Glutamatergic neuron (in vitro differentiated cells): ENCODE measurements at places on chromosomes 5 and 9.

DNA sequence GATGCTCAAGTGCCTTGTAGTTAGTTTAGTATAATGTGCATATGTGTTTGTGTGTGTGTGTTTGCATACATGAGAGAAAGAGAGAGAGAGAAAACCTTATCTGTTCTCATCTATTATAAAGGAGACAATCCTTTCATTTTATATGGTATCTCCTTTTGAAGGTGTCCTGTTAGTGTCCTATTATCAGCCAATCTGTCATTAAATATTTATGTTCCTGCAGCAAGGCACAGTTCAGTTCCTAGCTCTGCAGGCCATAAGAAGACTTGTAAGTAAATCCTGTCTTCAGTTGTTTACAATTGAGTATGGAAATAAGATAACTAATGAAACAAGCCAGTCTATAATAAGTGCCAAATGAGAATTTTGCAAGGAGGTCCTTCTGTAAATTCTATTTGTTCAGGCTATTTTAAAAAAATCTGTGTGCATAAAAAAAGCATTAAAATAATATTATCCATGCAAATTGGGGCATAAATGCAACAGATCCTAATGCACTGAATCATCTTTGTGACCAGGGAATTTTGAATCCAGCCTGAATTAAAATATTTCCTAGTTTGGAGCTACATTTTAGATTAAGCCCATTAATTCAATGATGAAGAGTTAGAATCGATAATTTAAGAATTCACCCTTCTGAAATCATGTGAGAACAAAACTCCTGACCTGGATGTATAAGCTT, 18.1 kb downstream of the MAP1B start:
- DNase-seq = no peak

DNA sequence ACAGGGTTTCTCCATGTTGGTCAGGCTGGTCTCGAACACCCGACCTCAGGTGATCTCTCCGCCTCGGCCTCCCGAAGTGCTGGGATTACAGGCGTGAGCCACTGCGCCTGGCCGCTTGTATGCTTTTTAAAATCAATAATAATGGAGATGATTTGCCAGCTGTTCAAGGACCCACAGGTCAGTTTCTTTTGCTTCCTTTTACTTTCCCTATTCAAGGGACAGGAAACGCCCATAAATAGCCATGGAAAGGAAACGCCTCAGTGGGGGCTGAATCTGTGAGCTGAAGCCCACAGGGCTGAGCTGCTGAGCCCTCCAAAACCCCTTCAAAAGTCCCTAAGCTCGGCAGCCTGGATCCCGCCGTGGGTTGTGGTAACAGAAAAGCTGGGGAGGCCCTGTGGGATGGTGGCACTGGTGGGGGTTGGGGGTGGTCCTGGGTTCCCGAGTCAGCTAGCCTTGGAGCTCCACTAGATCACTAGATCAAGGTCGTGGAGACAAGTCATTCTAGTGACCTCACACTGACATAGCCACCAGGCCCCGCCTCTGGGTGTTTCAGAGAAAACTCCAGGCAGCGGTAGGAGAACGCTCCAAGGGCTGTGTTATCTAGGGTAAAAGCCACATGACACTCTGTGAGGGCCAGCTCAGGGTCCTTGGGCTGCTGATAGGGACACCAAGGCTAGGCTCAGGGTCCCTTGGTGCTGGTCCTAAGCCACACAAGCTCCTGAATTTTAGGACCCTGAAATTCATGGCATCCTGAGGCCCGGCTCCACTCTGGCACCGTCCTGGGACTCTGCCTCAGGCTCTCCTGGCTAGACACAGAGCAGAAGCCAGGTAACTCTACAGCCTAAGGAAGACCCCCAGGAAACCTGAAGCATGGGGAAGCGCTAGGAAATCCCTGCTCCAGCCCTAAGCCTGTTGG, 18.0 kb upstream of the DUSP1 start:
- no peak for DNase-seq

- DNase-seq = no peak
Observed at GRCh38 chr9:135392511-135392910, 87.1 kb upstream of the PPP1R26 start.

- no peak for DNase-seq
Observed at GRCh38 chr9:99026956-99027298, 78.0 kb upstream of the TGFBR1 start.

- no peak for DNase-seq
Observed at GRCh38 chr5:89932771-89933181, 476.8 kb downstream of the CETN3 start.

DNA sequence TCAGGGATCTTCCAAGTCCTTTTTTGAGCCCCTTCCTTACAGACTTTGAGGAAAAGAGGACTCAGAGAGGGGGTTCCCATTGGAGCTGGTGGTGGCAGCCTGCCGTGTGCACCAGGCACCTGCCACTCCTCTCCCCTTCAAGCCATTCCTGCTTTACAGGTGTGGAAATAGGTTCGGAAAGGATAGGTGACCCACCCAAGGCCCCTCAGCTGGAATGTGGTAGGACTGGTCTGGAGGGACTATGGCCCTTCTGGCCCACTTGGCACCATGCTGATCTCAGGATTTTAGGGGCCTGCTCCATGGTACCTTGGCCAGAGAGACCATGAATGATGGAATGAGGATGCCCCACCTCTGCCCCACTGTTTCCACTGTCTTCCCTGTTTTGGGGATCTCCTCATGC, 1.4 kb downstream of the GALNT12 start:
- DNase-seq = no peak

GRCh38 chr9:12697719-12698118, 4.5 kb downstream of the TYRP1 start:
- no peak for DNase-seq

DNA sequence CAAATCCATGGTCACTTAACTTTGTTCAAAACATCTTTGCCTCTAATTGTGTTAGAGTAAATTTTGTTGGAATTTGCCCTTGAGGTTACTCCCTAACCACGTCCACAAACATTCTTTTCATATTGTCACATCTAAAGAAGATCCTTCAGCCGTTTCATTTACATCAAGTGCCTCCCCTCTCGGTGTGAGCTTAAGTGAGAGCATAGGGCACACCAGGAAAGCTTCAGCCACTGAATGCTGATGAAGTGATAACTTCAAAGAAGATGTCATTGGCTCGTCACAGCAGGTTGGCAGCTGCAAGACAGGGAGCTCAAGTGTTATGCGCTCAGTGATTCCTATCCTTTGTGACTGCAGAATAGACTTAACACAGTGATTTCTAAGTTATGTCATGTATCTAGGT, 49.6 kb upstream of the ADAMTS19 start:
- no peak for DNase-seq

DNA sequence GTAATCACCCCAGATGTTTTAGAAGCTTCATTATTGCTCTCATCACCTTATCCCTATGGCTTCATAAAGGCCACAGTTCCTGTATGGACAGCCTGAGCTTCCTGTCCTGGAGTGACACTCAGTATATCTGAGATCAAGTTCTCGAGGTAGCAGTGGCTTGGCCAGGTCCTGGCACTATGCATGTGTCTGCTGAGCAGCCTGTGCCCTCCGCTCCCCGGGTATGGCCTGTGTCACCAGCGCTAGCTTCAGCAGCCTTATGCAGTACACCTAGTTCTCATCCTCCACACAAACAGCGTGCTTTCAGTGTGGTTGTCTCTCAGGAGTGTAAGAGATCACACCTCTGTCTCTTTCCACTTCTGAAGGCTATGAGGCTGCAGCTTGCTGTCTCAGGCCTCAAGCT, 514.7 kb downstream of the DIRAS2 start:
- no peak for DNase-seq

DNA sequence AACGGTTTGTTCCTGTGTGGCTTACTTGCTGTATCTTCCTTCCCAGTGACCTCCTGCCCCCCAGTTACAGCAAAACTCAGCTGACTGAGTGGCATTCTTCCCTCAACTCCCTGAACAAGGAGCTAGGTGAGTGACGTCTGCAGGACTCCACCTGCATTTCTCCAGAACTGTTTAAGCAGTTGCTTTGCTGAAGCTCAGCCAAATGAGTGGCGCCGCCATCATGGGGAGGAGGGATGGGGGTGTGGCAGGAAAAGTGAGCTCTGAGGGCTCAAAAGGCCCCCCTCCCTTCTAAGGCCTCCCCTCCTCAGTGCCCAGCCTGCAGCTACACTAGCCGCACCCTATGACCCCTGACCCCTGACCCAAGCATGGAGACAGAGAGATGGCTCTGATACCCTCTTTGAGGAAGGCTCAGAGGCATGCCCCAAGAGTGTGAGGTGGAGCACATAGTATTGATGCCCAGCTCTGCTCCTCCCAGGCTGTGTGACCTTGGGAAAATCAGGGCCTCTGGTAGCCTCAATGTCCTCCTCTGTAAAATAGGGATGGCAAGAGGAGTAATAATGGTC, 12.7 kb downstream of the CCDC180 start:
- DNase-seq = no peak

DNA sequence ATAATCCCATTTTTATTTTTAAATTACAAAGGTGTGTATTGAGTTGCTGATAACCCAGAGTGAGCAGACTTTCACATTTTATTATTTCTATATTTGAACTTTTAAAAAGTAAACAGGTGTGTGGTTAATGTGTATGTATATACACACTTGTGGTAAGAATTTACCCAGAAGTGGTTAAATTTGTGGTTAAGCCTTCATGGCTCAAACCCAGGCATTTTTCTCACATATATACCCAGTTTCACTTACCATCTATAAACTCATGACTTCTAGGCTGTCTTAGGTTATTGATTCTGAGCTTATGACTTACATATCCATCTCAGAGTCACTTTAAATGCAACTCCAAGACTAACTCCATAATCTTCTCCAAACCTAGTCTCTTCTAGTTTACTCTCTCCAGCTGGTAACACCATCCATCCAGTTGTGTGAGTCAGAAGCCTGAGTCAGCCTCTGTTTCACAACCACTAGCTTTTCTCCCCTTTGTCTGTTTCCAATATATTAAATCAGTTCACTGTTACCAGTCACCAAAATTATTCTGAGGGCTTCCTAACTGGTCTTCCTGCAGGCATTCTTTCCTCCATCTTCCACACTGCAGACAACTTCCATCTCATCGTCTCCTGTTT, 20.2 kb downstream of the ZBED3 start:
- DNase-seq = no peak

DNA sequence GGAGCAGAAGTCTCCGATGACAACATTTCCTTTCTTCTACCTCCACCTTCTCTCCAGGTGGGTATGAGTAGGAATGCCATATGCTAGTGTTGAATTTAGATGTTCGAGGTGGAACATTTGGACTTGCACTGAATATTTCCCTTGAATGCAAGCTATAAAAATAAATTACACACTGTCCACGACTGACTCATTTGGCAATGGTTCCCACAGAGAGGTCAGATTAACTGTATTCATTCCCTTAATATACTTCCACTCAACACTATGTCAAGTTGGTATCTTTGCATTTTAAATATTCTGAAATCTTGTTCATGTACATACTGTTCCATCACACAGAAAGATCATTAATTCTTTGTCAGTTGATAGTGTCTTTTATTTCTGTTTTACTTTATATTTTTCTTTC, 222.6 kb upstream of the PIK3R1 start:
- no peak for DNase-seq

DNA sequence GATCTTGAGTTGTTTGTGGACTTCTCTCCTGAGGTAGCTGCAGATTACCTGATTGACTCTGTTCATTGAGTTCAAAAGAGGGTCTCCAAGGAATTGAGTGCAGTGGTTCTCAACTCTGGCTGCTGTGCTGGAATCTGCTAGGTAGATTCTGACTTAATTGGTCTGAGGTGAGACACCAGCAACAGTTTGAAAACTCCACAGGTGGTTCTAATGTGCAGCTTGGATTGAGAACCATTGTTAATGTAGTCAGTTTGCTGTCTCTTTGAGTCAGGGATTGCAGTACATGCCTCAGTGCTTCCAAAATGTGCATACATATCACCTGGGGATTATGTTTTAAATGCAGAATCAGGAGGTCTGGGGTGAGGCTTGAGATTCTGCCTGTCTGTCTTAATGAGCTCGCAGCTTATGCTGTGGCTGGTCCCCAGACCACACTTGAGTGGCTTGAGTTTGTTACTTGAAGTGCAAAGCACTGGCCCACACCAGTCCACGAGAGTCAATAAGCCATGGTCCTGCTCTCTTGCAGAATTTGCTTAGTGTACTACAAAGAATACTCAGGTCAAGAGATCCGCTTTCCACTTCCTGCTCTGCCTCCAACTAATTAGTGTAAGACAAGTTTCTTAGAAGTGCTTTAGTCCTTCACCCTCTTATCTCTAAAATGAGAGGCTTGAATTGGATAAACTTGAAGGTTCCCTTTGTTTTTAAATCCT, 82.3 kb downstream of the ATG10 start:
- DNase-seq = no peak

- no peak for DNase-seq
Observed at GRCh38 chr9:76271755-76272154, 122.5 kb downstream of the RFK start.

DNA sequence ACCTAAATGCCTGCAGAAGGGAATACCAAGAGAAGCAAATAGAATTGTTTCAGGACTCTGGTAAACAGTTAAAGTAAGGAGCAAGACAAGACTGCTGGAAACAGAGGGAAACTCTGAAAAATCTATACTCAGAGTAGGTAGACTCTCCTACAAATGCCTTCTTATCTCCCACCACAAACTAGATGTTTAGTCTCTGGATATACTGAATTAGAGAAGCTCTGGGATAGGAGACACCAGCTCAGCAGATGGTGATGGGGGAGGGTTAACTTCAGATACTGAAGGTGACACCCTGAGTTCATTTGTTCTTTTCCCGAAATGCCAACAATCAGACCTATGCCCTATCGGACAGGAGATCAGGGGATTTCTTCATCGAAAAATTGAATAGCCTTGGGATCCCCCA, 54.1 kb upstream of the CHD1 start:
- DNase-seq = no peak

DNA sequence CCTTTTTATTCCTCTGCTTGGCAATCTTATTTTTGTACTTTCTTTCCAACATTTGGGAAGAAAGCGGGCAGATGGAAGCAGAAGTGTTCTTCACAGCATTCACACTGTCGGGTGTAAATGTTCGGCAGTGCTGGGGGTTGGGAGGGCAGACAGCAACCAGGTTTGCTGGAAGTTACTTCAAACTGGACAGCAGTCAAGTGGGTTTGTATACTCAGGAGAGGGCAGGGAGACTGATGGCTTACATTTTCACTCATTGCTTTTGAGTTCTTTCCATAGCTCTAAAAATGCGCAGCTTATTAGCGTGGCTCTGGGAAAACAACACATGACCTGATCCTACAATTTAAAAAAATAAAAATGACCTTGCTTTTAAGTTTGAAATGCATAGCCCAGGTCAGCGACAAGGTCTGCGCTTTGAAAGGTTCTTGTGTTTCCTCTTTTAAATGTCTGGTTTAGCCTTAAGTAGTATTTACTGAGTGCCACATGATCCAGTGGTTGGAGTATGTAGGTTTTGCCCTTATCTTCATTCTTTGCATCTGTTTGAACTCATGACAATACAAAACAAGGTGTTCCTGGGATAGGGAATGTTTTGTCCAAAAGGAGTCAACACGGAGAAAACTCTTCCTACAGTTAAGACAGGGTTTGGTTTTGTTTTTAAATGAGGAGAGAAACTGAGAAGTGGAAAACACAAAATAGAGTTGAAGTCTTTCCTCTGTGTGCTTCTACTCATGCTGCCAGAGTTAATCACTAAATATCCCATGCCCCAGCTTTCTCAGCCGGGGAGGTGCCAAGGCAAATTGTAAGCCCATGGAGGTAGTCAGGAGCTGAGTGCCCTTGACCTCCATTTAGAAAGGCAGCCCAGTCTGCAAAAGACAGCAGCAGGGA, 132.7 kb upstream of the DMRT1 start:
- no peak for DNase-seq

GRCh38 chr5:130923543-130924124, 241.4 kb downstream of the HINT1 start:
- DNase-seq = no peak
